ENCODE measurements at places on chromosomes 12 and 14.

- no peak for DNase-seq
These were observed 1.3 kb upstream of the SYCP3 start for GRCh38 chr12:101740566-101740965.

GRCh38 chr14:102215576-102216250, 76.0 kb downstream of the WDR20 start:
- no peak for DNase-seq

- DNase-seq: no peak
These were observed 62.6 kb downstream of the PPP2R5E start for GRCh38 chr14:63480599-63480998.

- no peak for DNase-seq
These were observed 554.9 kb upstream of the LRFN5 start for GRCh38 chr14:41051801-41052200.

GRCh38 chr12:110033888-110034287, 14.4 kb downstream of the C12orf76 start:
- no peak for DNase-seq

GRCh38 chr12:49304161-49304560, 9.2 kb downstream of the PRPH start:
- DNase-seq: no peak

- no peak for DNase-seq
These were observed 9.6 kb downstream of the ACTN1 start for GRCh38 chr14:68969278-68970033.

DNA sequence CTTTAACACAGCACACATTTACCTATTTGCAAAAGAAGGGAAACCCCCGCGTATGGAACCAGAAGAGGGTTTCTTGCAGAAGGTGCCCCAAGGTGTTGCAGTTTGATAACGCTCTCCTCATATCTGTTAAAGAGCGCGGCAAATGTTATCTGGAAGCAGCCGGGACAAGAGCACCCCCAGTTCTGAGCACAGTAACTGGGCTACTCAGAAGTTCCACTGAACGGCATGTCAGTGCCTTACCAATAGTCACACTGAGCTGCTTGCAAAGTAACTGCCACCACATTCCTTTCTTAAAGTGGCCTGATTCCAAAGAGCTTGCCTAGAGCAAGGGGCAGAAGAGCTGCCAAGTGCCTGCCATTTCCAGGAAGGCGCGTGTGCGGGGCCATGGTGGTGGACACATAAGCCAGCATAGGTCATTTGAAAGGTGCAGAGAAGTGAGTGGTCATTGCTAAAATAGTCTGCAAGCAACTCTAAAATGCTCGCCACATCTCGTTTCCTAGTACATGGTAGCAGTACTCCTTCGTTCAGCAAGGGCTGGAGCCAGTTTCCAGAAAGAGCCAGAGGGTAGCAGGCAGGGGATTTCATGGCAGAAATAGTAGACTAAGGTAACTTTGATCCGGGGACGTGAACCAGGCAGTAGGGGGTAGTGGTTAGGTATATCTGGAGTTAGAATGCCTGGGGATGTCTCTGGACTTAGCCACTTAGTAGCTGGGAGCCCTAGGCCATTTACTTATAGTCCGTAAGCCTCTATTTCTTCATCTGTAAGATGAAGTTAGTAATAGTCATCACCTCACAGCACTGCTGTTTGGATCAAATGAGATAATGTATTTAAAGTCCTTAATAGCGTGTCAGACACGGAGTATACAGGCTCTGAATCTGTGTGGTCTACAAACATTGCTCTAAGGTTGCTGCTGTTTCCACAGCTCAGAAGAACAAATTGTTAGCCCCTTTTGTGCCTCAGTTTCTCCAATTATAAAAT, 37.6 kb downstream of the SPTB start:
- DNase-seq: no peak

GRCh38 chr12:11246489-11246888, 23.0 kb downstream of the PRB3 start:
- DNase-seq: no peak

DNA sequence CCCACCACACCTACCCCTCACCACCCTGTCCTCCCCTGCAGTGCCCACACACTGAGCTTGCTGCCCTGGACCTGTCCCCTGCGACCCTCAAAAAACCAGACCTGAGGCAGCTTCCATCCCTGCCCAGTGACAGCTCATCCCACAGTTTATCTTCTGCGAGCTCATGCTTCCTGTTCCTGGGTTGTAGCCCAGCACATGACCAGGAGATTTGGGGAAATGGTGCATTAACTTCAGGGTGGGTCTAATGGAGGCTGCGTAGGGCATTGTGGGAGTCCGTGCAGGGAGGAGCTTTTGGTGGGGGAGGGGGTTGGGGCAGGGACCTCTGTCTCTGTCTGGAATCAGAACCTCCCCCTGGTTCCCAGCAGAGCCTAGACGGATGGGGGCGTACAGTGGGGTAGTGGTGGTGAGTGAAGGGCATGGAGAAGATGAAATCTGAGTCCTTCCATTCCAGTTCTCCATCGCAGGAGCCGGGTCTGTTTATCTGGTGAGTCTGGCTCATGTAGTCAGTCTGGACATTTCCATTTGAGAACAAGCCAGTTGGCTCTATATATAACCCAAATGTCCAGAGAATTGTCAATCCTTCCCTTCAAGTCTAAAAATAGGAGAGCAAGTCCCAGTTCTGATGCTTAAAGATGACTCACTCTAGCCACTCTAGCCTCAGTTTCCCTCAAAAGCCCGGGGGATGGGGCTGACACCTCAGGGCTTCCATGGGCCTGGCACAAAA, 270.9 kb downstream of the CACNA1C start:
- DNase-seq: no peak

GRCh38 chr12:31527083-31527482, 63.9 kb downstream of the DENND5B start:
- DNase-seq: no peak

GRCh38 chr14:77098529-77099353, 683 bp downstream of the CIPC start:
- peak; percentile 10 for DNase-seq

DNA sequence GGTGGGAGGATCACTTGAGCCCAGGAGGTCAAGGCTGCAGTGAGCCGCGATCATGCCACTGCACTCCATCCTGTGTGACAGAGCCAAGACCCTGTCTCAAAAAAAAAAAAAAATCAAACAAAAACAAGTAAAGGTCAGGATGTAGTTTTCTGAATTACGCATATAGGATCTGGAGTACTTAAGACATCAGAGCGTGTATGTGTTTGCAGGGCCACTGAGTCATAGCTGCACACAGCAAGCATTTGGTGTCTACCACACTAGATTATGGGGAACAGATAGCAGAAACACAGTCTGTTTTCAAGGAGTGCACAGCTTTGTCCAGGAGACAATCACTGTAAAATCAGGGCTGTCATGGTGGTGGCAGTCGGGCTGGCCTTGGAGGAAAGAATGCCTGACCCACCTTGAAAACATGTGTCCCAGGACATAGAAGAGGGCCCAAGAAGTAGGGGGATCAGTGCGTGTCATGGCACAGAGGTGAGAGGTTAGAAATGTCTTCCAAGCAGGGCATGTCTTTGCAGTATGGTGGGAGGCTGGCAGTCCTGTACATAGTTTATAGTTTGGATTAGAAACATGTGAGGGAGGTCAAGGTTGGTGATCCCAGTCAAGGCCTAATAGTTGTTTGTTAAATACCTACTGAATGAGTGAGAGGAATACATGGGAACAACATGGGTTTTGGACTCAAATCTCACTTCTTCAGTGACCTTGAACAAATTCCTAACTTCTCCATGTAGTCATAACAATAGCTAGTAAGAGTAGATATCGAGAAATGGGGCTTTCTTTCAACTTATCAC, 23.6 kb upstream of the C12orf71 start:
- no peak for DNase-seq

DNA sequence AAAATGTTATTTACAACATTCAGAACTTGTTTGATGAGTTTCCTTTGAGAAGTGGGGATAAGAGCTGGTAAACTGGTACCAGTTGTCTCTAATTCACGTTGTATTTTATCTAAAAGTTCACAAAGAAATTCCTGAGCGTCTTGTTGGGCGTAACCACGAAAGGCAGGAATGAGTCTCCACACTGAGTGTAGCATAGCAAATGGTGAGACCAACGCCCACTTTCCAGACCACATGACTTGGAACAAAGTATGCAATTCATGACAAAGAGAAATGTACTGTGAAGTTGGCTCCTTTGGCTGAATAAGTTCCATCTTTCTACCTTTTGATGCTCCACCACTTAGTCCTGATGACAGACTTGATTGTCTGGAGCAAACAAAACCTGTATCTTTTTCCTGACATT, 18.4 kb downstream of the USP44 start:
- DNase-seq: no peak

DNA sequence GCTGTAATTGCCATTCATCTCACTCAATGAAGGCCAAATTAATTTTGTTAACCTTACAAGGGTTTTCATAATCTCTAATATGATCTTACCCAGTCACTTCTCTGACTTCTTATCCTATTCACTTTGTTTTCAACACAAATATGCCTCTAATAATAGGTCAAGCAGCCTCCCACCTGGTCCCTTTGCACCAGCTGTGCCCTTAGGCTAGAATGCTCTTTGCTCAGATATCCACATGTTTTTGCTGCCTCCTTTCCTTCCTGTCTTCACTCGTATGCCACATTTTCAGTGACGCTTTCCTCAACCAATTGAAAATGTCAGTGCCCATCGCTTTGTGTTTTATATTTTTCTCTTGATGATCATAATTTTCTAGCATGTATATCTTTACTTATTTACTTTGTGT, 106.4 kb upstream of the SYT10 start:
- DNase-seq: no peak

DNA sequence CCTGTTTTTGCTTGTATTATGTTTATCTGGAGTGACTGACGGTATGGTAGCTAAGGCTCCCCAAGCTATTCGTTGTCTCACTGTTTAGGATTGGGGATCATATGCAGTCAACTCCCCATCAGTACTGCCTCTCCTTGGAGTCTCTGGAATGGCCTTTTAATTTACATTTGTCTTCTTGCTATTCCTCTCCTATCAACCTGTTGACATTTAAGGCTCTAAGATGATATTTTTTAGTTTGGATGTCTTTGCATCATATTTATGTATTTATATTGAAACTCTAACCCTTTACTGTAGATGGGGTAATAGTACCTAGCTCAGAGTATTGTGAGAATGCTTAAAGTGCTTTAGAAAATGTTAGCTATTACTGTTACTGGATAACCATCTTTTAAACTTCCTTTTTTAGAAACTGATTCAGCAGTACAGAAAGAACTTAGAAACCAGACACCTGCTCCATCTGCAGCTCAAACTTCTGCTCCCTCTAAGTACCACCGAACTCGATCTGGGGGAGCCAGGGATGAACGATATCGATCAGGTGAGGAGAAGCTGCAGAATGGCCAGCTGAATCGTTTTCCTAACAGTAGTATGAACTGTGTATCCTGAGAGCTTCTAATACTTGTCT, 123.5 kb upstream of the ATF1 start:
- no peak for DNase-seq

DNA sequence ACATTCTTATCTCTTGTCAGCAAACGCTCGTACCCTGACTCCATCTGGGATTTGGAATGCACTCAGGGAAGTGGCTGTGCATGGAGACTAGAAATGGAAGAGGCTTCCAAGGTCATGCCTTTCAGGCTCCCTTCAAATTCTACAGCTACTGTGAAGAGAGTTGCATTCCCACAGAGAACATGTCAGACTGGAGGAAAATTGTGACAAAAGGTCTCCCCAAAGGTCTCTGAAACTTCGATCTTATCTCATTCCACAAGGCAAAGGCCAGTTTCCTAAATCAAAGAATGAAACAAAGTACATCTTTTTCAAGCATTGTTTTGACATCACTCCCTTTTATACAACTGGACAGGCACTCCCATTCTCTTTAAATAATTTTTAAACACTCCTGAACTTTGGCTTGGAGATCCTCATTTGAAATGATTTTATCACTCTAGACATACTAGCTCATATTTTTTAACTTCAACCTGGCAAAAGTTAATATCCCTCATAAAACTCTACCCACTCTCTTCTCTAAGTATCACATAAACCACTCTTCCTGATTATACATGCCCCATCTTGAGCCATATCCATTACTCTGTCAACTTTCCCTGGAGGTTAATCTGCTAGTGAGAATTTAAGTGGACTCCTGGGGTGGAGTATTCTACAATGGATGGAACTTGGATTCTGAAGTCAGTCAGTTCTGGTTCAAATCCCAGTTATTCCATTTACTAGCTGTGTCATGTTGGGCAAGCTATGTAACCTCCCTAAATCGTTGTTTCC, 218.1 kb upstream of the HMGA2 start:
- DNase-seq: no peak

GRCh38 chr14:104886690-104887622, 21.9 kb downstream of the CEP170B start:
- no peak for DNase-seq

- no peak for DNase-seq
These were observed 44.0 kb downstream of the RAD52 start for GRCh38 chr12:905261-906031.

Data from stimulated activated CD4-positive, alpha-beta T cell treated with anti-CD3 and anti-CD28 coated beads, Interleukin-12 subunit alpha, Interleukin-12 subunit beta, amount 100 ng/mL, for 4 hours (primary cell).